ENCODE measurements at places on chromosomes 5 and 9.

GRCh38 chr5:19802686-19803085 is 185.3 kb downstream of the CDH18 start:
- no peak for DNase-seq

DNA sequence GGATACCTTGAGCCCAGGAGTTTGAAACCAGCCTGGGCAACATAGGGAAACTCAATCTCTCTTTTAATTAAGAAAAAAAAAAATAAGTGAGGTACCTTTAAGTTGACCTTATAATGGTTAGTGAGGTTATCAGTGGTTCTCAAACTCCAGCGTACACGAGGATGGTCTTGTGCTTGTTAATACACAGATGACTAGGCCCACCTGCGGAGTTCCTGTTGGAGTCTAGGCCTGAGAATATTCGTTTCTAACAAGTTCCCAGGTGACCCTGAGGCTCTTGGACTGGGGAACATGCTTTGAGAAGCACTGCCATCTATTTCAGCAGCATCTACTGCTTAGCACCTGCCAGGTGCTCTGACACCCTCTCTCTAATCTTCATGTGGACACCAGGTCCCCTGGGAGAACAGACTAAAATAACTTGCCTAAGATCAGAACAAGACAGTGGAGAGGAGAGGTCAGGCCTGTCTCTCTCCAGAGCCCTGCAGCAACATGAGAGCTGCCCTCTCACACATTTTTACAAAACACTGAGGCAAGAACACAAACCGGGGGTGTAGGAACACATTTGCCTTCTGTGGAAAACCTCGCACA is 24.6 kb downstream of the TLE1 start:
- no peak for DNase-seq

GRCh38 chr9:127887792-127888191 is 10.3 kb upstream of the AK1 start:
- no peak for DNase-seq

- DNase-seq: no peak
These were observed 130.3 kb upstream of the DMRT1 start for GRCh38 chr9:710951-711745.

GRCh38 chr9:38482918-38483592 is 58.8 kb upstream of the IGFBPL1 start:
- no peak for DNase-seq

- DNase-seq: no peak
These were observed 21.7 kb downstream of the CXXC5 start for GRCh38 chr5:139669662-139670368.

- DNase-seq: peak; percentile 85
These were observed 22.3 kb downstream of the COL5A1 start for GRCh38 chr9:134663753-134664415.

DNA sequence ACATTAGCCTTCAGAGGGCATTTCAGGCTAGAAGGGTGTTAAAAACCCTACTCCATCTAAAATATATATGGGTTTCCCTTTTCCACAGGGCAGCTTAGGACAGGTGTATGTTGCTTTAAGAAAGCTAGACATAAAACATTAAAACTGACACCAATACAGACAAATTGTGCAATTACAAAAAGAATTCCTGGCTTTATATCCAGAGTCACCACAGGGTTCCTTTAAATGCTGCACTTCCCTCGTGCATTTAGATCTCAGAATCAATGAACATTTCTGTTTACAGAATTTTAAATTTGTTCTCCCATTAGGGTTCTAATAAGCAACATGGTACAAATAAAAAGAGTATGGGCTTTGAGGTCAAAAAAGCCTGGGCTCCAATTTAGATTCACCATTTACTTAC is 170.2 kb downstream of the MAPKAP1 start:
- DNase-seq: no peak

GRCh38 chr5:28009576-28009975 is 971.2 kb upstream of the CDH9 start:
- DNase-seq: no peak

GRCh38 chr5:122941737-122942136 is 94.8 kb downstream of the PPIC start:
- DNase-seq: no peak

DNA sequence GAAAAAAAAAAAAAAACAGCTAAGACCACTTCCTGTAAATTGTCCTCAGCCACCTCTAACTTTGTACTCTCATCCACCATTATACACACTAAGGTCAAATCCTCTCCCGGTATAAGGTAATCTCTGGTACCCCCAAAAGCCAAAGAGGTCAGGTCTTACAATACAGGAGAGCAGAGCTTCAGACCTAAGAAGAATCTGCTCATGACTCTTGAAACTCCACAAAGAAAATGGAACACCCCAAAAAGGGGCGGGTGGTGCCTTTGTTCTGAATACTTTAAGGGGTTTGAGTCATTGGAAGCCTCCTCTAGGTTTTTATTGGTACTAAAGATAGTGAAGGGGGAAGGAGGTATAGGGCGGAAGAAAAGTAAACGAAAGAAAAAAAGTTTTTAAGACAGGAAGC is 69.8 kb downstream of the COL15A1 start:
- no peak for DNase-seq

GRCh38 chr9:89483592-89484474 is 14.1 kb downstream of the SEMA4D start:
- DNase-seq: no peak

All from GM04504 (cell line).